Germinal center (tissue), 1 donor: ENCODE measurements at places on chromosomes 12 and 14.

- no peak for DNase-seq
These were observed 328.2 kb downstream of the ZFP36L1 start for GRCh38 chr14:68464711-68465110.

GRCh38 chr12:18470251-18470650, 208.9 kb downstream of the PIK3C2G start:
- no peak for DNase-seq

- no peak for DNase-seq
These were observed 30.4 kb upstream of the DACT1 start for GRCh38 chr14:58607131-58607951.

DNA sequence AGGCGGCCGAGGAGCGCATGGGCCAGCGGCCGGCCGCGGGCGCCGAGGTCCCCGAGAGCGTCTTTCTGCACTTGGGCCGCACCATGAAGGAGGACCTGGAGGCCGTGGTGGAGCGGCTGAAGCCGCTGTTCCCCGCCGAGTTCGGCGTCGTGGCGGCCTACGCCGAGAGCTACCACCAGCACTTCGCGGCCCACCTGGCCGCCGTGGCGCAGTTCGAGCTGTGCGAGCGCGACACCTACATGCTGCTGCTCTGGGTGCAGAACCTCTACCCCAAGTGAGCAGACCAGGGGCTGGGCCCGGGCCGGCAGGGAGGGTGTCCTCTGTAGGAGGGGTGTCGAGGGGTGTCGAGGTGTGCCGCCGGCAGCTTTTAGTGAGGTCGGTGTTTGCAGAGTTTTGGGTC, 4.1 kb downstream of the TNFAIP2 start:
- DNase-seq: no peak

DNA sequence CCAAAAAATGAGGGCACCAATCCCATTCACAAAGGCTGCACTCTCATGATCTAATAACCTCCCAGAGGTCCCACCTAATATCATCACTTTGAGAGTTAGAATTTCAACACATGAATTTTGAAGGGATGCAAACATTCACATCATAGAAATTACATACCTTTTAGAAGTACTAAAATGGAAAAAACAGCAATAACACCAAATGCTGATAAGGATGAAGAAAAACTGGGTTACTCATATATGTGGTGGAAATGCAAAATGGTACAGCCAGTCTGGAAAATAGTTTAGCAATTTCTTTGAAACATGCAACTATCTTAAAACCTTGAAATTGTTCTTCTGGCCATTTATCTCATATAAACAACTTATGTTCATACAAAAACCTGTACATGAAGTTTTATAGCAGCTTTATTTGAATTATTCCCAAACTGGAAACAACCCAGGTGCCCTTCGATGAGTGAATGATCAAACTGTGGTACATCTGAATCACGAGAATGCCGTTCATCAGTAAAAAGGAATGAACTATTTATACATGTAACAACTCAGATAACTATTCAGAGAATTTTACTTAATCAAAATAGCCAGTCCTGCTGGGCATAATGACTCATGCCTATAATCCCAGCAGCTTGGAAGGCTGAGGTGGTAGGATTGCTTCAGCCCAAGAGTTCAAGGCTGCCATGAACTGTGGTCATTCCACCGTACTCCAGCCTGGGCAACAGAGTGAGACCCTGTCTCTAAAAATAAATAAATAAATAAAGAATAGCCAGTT, 109.4 kb upstream of the SSTR1 start:
- no peak for DNase-seq

DNA sequence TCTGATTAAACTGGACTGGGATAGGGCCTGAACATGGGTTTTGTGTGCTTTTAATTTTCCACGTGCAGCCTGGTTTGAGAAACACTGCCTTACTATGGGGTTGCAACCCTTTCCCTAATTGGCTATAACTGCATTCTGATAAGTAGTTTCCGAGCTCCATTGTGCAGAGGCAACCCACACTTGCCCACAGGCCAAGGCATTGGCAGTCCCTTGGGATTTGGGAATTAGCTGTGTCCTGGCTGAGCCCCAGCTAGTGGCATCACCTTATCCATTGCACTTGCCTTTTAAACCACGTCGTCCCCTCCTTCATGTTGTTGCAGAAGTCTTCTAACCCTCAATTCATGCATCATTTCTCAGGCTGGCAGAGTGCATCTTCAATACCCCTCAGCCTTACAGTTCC, 10.2 kb downstream of the VCPKMT start:
- DNase-seq: no peak

DNA sequence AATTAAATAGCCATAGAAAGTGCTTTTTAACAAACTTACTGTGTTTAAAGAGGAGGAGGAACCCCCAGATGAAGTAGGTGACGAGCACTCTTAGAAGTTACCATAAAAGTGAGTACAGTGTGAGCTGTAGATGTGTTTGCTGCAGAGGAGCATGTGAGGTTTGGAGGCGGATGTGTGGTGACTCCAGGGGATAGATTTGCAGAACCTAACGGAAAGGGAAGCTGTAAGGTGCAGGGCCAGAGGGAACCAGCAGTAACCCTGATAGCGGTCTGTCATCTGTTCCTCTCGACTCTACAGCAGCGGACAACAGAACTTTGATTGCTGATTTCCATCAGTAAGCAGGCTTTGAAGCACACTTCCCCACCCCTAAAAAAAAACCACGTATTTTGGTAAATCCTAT, 5.2 kb downstream of the CALM1 start:
- DNase-seq: no peak

GRCh38 chr12:6536894-6537579, 2.7 kb downstream of the GAPDH start:
- DNase-seq: no peak

DNA sequence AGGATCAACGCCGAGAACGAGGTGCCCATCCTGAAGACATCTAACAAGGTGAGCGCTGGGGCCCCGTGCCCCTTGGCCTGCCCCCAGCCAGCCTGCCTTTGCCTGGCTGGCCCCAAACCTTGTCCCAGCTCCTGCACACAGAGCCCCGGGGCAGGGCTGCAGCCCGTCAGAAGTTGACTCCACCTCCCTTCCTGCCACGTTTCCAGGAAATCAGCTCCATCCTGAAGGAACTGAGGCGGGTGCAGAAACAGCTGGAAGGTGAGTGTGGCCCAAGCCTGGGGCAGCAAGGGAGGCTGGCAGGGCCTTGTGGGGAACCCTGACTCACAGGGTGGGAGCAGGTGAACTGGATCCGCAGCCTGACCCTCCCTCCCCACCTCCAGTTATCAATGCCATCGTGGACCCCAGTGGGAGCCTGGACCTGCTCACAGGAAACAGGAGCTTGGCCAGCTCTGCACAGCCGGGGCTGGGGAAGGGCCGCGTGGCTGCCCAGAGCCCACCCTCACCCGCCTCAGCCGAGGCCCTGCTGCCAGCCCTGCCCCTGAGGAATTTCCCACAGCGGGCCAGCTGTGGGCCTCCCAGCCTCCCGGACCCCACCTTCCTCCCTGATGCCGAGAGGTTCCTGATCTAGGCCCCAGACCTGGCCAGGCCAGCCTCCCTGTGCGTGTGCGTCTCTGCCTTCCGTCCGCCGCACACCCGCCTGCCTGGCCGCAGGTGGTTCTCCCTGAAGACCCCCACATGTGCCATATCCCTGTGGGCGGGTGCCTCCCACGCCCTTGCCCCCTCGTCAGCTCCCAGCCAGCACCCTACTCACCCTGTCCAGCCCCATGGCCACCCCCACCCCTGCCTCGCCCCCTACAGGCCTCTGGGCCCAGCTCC, 29.5 kb downstream of the CEP170B start:
- DNase-seq: no peak

- no peak for DNase-seq
These were observed 258.8 kb upstream of the GARIN6 start for GRCh38 chr12:99388671-99389195.

DNA sequence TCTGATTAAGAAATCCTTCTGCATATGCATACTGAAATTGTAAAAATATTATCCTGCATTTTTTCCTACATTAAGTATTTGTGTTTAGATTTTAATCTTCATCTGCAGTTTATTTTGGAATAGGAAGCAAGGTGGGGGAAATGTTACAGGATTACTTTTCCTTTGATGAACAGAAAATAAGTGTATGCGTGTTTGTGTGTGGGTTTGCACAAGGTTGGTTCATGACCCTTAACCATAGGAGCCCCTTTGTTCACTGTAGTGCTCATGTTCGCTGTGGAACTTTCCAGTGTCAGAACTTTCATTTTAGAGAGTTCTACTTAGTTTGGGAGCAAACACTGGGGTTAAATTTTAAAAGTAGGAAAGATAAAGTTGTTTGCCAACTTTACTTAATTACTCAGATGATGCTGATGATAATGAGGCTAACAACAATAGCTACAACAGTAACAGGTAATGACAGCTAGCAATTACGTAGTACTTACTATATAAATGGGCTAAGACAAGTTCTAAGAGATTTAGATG, 6.4 kb upstream of the A2M start:
- DNase-seq: no peak

DNA sequence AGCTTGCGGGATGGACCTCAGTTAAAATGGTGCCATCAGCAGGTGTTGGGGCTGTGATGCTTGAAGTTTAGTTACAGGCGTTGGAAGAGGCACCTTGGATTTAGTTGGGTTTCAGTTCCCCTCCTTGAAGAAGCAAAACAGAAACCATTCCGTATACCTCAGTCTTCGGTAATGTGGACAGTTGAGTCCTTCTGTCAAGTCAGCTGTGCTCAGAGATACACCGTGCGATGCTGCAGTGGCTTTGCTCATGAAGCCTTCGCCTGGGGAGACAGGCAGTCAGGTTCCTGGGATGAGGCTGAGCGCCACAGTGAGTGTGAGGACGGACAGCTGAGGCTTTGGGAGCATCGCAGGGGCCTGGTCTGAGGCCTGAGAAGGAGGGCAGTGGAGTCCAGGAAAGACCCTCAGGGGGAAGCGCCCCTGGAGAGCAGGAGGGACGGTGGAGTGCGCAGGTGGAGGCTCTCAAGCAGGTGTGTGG, 7.4 kb downstream of the RAN start:
- peak; percentile 83 for DNase-seq

GRCh38 chr12:1047898-1048660, 57.1 kb downstream of the ERC1 start:
- DNase-seq: no peak

DNA sequence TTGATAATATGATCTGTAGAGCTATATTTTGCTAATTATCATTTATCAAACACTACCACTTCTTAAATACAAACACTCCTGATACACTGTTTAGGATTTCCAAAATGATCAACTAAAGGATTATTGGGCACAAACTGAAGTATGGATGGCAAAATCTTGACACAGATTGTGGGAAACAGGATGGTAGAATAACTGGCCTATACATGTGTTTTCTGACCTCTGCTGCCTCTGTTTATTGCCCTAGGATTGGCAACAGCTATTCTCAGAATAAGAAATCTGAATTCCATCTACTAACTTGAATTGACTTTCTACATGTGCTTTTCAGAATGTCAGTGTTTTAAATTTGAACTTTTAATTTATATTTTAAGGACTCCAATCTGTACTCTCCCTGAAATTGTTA, 209.1 kb downstream of the MED13L start:
- DNase-seq: no peak

DNA sequence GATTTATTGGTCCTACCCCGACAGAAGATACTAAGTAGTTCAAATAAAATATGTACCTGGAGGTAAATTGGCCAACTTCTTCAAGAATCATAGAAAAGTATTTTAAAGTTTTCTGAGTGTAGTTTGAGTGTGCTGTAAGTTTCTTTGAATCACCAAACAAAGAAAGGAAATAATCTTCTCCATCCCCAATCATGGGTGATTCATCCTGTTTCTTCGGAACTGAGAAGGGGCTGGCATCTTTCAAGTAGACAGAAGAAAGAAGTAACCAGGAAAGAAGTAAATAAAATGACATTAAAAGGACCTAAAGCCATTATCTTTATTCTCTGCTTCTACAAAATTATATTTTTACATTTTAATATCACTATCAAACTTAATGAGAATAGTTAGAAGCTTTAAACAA, 6.8 kb downstream of the LMNTD1 start:
- no peak for DNase-seq

- no peak for DNase-seq
These were observed 57.2 kb upstream of the CDKL1 start for GRCh38 chr14:50453869-50454268.

- DNase-seq: no peak
These were observed 24.7 kb upstream of the NPFF start for GRCh38 chr12:53532021-53532420.

- no peak for DNase-seq
These were observed 409.2 kb downstream of the IPO8 start for GRCh38 chr12:30286345-30286926.

- no peak for DNase-seq
These were observed 323.8 kb downstream of the APAF1 start for GRCh38 chr12:98968896-98969295.

DNA sequence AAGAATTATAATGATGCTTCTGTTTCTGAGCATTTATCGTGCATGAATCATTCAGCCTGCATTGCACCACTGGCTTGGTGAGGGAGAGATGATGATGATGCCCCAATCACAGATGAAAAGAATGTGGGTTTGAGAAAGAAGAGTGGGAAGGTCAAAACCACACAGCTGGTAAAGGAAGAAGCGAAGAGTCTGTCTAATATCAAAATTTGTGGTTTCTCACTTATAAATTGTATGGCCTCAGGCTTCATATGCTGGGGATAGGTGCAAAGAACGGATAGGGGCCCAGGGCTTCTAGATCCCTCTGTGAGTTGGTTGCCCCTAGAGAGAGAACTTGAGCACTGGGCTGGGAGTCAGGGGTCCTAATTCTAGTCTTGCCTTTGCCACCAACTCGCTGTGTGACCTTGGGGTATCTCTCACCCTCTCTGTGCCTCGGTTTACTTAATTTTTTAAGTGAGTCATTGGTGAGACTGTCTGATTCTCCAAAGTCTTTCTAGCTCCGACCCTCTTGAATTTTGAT, 2.2 kb downstream of the OASL start:
- no peak for DNase-seq

DNA sequence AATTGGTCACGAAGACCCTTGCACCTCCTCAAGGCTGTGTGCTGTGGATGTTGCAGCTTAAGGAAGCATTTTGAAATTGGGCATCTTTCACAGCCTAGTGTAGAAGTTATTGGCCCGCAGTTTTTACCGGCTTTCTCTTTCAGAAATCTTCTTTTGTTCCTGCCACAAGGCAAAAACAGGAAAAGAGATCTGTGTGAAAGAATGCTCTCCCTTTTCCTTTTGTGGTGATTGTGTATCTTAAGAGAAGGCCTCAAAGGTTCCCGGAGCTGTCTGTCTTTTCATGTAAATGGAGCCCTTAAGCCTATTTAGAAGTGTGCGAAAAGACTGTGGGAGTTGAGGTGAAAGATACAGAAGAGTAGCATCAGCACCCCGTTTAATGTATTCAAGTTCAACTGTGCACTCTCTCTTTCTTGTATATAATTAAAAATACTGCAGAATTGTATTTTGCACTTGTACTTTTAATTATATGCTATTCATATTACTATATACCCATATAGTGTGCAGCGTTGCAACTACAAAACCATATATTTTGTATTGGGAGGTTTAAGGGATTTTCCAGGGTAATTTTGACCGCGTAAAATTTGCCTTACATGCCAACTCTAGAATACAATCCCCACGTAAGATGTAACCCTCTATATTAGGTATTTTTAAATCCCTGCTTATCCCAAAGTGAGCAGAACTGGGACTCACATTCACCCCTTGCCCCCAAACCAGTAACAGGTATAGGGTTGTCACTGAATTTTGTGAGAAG, 441.7 kb downstream of the RAD51B start:
- DNase-seq: no peak

GRCh38 chr12:46675736-46676135, 150.1 kb downstream of the SLC38A4 start:
- no peak for DNase-seq

- no peak for DNase-seq
These were observed 29.2 kb downstream of the ATF7 start for GRCh38 chr12:53596920-53597363.
